ENCODE measurements at places on chromosomes 7 and 10.

GRCh38 chr10:72392571-72392970, 37.9 kb upstream of the DNAJB12 start:
- DNase-seq: no peak

- DNase-seq: no peak
Observed at GRCh38 chr10:53458007-53458406, 685.4 kb upstream of the MBL2 start.

DNA sequence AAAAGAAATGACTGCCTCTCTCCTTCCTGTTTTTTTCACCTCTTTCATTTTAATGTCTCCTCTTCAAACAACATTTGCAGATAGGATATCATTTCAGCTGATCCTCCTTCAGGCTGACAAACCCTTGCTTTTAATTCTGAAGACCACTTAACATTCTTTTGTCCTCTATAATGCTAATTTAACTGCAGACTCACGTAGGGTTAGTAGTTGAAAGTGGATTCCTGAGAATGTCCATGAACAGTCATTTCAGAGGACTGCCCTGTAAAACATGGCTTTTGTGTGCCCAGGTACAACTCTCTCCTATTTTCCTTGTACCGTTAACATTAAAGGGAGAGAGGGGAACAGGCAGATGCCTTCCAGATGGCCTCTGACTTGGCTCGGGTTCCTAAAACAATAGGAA, 524.4 kb downstream of the SDK1 start:
- no peak for DNase-seq

DNA sequence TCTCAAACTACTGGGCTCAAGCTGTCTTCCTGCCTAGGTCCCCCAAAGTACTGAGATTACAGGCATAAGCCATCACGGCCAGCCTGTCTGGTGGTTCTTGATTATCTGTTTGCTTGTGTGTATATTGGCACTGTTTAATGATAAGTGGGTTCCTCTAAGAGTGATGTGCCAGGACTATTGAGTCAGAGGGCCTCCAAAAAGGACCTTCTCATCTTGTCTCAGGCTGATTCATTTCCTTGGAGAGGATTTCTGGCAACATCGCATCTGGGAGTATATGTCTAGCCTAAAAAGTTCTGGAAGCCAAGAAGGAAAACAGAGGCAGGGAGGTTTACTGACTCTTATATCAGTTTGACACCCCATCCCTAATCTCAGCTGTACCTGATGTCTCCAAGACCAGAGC, 27.1 kb upstream of the AKAP9 start:
- DNase-seq: no peak

GRCh38 chr10:70271996-70272924, 11.5 kb downstream of the NPFFR1 start:
- DNase-seq: no peak

- no peak for DNase-seq
Observed at GRCh38 chr7:70919481-70920073, 212.4 kb upstream of the GALNT17 start.

GRCh38 chr10:96840841-96841518, 8.9 kb downstream of the LCOR start:
- no peak for DNase-seq

DNA sequence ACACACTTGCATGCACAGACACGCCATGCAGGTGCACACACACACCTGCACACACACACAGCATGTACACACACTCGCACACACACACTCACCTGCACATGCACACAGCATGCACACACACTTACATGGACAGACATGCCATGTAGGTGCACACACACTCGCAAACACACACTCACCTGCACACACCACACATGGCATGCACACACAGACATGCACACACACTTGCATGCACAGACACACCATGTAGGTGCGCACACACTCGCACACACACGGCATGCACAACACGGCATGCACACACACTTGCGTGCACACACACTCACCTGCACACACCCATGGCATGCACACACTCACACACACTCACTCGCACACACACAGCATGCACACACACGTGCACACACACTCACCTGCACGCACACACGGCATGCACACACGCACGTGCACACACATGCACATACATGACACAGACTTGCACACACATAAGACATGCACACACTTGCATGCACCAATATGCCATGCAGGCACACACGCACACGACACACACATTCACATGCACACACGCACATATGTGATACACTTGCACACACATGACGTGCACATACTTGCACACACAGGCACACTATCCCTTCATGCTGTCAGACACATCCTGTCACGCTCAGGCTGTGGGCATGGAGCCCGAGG, 56.8 kb downstream of the INSIG1 start:
- no peak for DNase-seq

DNA sequence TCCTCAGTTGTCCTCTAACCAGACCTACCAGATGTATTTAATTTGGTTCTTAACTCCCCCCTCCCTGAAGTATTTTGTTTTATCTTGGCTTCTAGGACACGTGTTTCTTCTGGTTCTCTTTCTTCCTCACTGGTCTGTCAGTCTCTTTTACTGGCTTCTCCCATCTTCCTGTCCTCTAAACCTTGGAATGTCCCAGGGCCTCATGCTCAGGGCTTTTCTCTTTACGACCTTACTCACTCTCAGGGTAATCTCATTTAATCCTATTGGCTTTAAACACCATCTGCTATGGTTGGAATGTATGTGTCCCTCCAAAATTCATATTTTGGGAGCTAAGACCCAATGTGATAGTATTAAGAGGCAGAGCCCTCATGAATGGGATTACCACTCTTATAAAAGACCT, 418.2 kb upstream of the PODXL start:
- DNase-seq: no peak

DNA sequence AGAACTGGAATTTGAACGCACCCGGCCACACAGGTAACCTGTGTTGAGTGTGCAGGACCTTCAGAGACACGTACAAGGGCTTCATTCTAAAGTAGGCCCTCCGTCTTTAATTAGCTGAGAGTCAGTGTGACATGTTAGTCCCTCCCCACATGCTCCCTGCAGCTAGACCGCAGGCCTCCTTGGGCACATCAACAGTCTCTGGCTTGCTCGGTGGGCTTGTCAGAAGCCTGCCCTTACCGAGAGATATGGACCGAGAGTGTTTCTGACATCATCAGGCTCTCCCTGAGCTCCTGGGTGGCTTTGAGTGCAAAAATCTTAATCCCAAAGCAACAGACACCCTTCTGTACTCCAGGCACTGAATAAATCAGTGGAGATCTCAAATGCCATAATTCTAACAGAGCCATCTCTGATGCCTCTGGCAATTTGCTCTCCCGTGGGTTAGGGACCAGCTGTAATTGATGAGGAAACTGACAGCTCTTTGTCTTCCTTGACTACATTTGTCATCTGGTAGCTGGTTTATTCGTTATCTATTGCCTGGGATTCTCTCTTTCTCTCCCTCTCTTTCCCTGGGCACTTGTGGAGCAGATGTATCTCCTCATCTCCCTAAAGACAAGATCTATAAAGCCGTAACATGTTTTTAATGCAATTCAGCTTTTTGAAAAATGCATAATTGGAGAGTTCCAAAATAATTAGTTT, 850.6 kb downstream of the TYW1 start:
- DNase-seq: no peak

- DNase-seq: no peak
Observed at GRCh38 chr10:94363251-94363565, 469 bp upstream of the NOC3L start.

DNA sequence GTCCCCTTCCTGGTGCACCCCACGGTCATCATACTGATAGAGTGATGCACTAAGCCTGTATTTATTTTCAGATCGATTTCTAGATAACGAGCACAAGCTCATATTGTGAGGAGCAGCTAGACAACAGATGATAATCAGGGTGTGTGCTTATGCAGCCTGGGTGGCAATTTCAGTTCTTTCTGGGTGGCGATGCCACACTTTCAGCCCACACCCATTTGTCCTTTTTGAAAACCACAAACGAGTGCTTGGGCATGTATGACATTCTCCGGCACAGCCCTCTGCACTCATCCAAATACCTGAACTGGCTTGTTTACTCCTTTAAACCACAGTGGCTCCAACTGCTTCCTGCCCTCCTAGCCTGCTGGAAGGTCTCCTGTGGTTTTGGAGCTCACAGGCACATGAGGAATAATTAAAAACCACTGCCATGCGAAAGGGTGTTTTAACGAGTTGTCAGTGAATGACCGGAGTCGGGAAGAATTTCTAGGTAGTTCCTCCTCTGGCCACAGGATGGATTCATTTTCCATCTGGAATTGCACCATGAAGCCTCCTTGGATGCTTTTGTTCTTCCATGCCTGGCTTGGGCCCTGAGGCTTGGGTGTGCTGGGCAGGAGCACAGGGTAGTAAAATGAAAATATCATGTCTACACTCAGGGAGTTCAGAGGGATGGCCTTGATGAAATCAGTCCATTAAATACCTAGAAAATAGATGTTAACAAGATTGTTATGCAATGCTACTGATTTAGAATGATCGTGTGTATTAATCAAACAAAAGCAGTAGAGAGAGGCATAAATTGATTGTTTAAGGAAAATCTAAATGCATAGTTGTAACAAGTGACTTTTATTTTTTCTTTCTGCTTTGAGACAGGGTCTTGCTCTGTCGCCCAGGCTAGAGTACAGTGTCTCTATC, 52.4 kb upstream of the ITGB1 start:
- no peak for DNase-seq

GRCh38 chr10:35447693-35448407, 111.5 kb downstream of the CCNY start:
- DNase-seq: no peak

DNA sequence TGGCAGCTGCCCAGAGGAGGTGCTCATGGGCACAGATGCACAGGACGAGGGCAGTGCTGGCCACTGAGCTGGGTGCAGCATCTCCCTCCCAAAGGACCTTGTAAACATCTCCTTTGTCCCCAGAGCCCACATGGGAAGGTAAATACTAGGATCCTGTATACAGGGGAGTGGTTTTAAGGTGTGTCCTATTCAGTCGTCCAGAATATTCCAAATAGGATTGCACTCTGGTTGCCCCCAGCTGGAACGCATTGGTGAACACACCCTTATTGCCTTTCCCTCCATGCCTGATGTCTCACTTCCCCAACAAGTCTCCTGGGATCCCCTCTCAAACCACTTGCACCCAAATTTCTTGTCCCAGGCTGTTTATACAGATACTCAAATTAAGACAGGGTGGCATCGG, 152.0 kb upstream of the PCBD1 start:
- DNase-seq: no peak

- DNase-seq: no peak
Observed at GRCh38 chr10:3365630-3366029, 193.0 kb upstream of the PITRM1 start.

DNA sequence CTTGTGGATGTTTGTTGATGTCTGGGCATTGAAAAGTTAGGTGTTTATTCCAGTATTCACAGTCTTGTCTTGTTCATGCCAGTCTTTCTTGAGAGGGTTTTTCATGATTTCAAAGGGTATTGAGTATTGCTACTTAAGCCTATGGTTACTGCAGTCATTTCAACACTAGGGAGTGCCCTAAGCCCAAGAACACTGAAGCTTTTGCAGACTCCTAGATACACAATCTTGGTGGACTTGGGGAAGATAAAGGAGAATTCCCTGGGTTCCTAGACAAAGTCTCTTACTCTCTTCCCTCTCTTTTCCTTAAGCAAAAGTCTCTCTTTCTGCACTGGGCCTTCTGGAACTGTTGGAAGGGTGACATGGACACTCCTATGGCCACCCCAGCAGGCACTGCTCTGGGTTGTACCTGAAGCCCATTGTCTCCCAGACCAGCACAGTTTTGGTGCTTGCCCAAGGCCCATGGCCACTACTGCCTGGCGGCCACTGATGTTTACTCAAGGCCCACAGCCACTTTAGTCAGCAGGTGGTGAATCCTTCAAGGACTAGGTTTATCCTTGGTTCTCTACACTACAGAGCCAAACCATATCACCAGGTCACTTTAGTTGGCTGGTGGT, 24.9 kb downstream of the SAMD9 start:
- no peak for DNase-seq
